ENCODE measurements at places on chromosomes 2 and 18. TPM values are rescaled to one million over a fixed set of nuclear protein-coding genes. Genes with fewer than 3 reads are reported as not detected.

Gene OSBPL6
- total RNA-seq = 2.7 TPM

Gene CCDC121
- total RNA-seq = 2.9 TPM

Gene CEBPZOS
- 50.5 TPM for total RNA-seq

Gene WDPCP
- 5.3 TPM for total RNA-seq

Gene GALNT5
- total RNA-seq = 16.5 TPM

Gene IL36A
- total RNA-seq = not detected

Gene CLIP4
- total RNA-seq = 8.3 TPM

Gene SLC66A3
- 12.1 TPM for total RNA-seq

Gene TUBB8B
- not detected for total RNA-seq

Gene ACVR1C
- 9.2 TPM for total RNA-seq

All from mucosa of descending colon (tissue), 3 donors.